Stomach (tissue), 19 donors: ENCODE measurements at places on chromosomes 11 and 22. TPM values are rescaled to one million over a fixed set of nuclear protein-coding genes. Genes with fewer than 3 reads are reported as not detected.

Gene ELMOD1
- not detected for total RNA-seq

Gene GRK3
- total RNA-seq, result 13.0 TPM

DNA sequence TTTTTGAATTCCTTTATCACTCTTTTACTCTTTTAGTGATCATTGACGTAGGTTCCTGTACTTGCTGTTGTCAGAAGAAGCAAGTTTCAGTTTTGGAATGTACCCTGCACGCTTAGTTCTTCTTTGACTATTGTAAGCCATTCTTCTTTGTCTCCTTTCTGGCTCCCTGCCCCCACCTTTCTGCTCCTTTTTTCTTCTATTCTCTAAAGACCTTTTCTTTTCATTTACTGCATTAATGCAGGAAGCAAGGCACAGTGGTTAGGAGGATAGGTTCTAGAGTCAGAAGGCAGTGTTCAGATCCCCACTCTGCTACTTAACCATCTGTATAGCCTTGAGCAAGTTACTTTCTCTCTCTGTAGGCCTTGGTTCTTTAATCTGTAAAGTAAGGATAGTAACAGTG is 33.7 kb upstream of the RAG2 start:
- H3K4me1 ChIP-seq, result no peaks in the 10 kb centered on the region
- no peak overlapping the region for H3K27ac ChIP-seq
- H3K4me3 ChIP-seq, result no peak overlapping the region
- H3K36me3 ChIP-seq, result no peaks in the 10 kb centered on the region

GRCh38 chr11:69257838-69258658 is 35.9 kb upstream of the MYEOV start:
- DNase-seq, result no peak
- H3K36me3 ChIP-seq, result no peaks in the 10 kb centered on the region
- no peak overlapping the region for H3K4me3 ChIP-seq
- H3K27me3 ChIP-seq, result no peaks in the 10 kb centered on the region

DNA sequence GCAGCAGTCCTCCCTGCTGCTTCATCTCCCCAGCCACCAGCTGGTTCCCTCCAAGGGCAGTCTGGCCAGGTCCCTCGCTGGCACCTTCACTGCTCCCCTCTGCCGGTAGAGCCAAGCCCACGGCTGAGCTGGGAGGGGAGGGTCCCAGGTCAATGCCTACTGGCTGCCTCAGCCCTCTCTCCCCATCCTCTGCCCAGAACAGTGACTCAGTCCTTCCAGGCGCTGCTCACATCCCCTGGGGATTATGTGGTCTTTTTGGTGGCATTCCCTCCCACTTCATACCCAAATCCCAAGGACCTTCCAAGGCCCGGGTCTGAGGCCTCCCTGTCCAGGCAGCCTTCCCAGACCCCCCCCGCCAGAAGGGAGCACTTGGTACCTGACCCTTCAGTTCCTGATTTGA is 44.9 kb downstream of the WNT7B start:
- no peak overlapping the region for H3K27ac ChIP-seq
- no peak for DNase-seq
- H3K36me3 ChIP-seq, result no peaks in the 10 kb centered on the region
- H3K27me3 ChIP-seq, result peaks cover 70% of the 10 kb centered on the region
- H3K4me3 ChIP-seq, result no peak overlapping the region
